ENCODE measurements at places on chromosomes 3 and 15.
A peak's percentile ranks its signal among the peaks of the same experiment; 100 is the strongest.

- DNase-seq = peak; percentile 16
These were observed 35.3 kb downstream of the CAPN7 start for GRCh38 chr3:15241341-15241740.

DNA sequence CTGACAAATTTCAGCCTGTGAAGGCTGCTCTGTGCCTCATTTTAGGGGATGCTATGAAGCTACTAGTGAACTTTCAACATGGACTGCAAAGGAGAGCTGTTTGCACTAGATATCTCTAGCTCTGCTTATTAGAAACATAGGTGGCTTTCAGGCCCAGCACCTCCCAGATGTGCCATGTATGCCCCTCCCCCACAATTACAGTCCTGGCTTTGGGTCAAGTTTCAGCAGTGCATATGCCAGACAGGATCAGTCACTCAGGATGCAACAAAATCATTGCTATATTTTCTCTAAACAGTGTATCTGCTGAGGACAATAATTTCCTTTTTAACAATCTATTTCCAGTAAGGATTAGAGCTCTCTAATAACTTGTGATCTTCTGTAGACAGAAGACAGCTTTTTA, 178.8 kb upstream of the STAC start:
- DNase-seq = no peak

DNA sequence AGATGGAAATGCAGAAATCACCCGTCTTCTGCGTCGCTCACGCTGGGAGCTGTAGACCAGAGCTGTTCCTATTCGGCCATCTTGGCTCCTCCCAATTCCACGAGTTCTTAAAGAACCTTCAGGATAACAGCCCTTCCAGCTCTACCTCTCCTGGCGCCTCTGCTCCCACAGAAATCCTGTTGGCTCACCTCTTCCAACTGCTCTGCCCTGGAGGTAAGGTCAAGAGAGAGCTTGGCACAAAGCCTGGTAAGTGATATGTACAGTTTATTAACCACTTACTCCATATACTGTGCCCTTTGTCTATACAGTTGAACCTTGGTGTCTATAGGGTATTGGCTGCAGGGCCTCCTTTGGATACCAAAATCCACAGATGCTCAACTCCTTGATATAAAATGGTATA, 17.8 kb upstream of the FGF12 start:
- DNase-seq = no peak

- DNase-seq = no peak
These were observed 6.1 kb downstream of the CRTAP start for GRCh38 chr3:33119891-33120290.

- no peak for DNase-seq
These were observed 35.9 kb downstream of the ATP2C1 start for GRCh38 chr3:130929804-130930203.

All from SW480 (cell line).